ENCODE measurements at places on chromosomes 2 and 18. TPM values are rescaled to one million over a fixed set of nuclear protein-coding genes. Genes with fewer than 3 reads are reported as not detected.

UGT1A10 gene
- not detected for total RNA-seq

EHD3 gene
- total RNA-seq = 10.3 TPM

ACKR3 gene
- total RNA-seq = 12.5 TPM

ALPP gene
- total RNA-seq = not detected

LIMS3 gene
- total RNA-seq = 2.5 TPM

SKOR2 gene
- total RNA-seq = not detected

LYPD6 gene
- total RNA-seq = 17.5 TPM

OTOS gene
- total RNA-seq = not detected

DNAJC5G gene
- not detected for total RNA-seq

ZBTB7C gene
- total RNA-seq = 0.94 TPM

SPDYA gene
- 5.0 TPM for total RNA-seq

PROKR1 gene
- 2.8 TPM for total RNA-seq

TMEM178A gene
- 32.2 TPM for total RNA-seq

MOCOS gene
- 0.31 TPM for total RNA-seq

ELP2 gene
- 197 TPM for total RNA-seq

MLPH gene
- total RNA-seq = not detected

ATOH8 gene
- 3.1 TPM for total RNA-seq

SULT1C2 gene
- total RNA-seq = 0.31 TPM

ADCY3 gene
- total RNA-seq = 35.4 TPM

MDH1B gene
- 4.7 TPM for total RNA-seq

NCOA1 gene
- total RNA-seq = 209 TPM

GREB1 gene
- 3.8 TPM for total RNA-seq

REG3A gene
- total RNA-seq = not detected

GREB1L gene
- 0.94 TPM for total RNA-seq

ALPI gene
- not detected for total RNA-seq

MC5R gene
- 5.0 TPM for total RNA-seq

SLC4A5 gene
- total RNA-seq = 13.8 TPM

AGXT gene
- not detected for total RNA-seq

ANKAR gene
- total RNA-seq = 45.1 TPM

CD28 gene
- total RNA-seq = under 0.01 TPM

CCDC74B gene
- 5.6 TPM for total RNA-seq

SNTG2 gene
- 8.5 TPM for total RNA-seq

ZNF2 gene
- total RNA-seq = 9.7 TPM

TMEM247 gene
- total RNA-seq = not detected

HTR2B gene
- total RNA-seq = 0.31 TPM

UGT1A7 gene
- total RNA-seq = not detected

TNS1 gene
- 10.3 TPM for total RNA-seq

SIGLEC15 gene
- not detected for total RNA-seq

BBS5 gene
- total RNA-seq = 21.9 TPM

KIF1A gene
- total RNA-seq = 300 TPM

SPHKAP gene
- total RNA-seq = 51.3 TPM

ARHGEF4 gene
- 47.9 TPM for total RNA-seq

ACADL gene
- 11.0 TPM for total RNA-seq

RAB10 gene
- total RNA-seq = 130 TPM

SERPINB10 gene
- not detected for total RNA-seq

GALNT5 gene
- under 0.01 TPM for total RNA-seq

CRACDL gene
- 0.94 TPM for total RNA-seq

HOXD13 gene
- total RNA-seq = not detected

AQP12A gene
- not detected for total RNA-seq

CDC42EP3 gene
- 27.5 TPM for total RNA-seq

TFPI gene
- total RNA-seq = 22.2 TPM
